CD8-positive, alpha-beta T cell (primary cell): ENCODE measurements at places on chromosomes 16 and 17.

GRCh38 chr16:14378131-14378551 lies 251.9 kb downstream of the PARN start:
- no peak for DNase-seq

DNA sequence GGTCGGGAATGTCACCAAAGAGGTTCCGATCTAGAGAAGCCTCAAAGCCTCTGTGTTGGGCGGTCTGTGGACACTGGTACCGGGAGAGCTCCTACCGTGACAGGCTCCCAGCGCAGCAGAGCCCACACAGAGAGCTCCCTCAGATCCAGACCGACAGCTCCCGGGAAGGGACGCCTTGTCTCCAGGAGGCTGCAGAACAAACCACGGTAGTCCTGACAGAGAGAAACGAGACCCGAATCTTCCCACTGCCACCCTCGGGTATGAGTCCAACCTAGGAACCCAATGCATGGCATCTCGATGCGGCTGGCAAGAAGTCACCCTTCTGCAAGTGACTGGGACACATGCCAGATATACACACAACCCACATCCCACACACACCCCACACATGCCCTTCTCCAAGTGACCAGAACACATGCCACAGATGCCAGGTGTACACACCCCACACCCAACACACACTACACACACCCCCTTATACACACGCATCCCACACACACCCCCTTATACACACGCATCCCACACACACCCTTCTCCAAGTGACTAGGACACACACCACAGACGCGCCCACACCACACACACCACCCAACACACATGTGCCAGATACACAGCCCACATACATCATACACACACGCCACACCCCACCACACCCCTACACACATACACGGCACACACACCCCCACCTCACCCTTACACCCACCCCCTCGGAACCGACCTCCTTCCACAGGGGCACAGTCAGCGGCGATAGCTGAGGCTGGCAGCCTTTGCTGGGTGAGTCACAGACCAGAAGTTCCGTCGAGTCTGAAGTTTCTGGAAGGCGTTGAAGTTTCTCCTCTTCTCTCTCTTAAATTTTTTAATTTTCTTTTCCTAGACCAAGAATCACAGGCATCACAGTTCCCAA lies 15.9 kb upstream of the CYTH1 start:
- DNase-seq, result no peak

DNA sequence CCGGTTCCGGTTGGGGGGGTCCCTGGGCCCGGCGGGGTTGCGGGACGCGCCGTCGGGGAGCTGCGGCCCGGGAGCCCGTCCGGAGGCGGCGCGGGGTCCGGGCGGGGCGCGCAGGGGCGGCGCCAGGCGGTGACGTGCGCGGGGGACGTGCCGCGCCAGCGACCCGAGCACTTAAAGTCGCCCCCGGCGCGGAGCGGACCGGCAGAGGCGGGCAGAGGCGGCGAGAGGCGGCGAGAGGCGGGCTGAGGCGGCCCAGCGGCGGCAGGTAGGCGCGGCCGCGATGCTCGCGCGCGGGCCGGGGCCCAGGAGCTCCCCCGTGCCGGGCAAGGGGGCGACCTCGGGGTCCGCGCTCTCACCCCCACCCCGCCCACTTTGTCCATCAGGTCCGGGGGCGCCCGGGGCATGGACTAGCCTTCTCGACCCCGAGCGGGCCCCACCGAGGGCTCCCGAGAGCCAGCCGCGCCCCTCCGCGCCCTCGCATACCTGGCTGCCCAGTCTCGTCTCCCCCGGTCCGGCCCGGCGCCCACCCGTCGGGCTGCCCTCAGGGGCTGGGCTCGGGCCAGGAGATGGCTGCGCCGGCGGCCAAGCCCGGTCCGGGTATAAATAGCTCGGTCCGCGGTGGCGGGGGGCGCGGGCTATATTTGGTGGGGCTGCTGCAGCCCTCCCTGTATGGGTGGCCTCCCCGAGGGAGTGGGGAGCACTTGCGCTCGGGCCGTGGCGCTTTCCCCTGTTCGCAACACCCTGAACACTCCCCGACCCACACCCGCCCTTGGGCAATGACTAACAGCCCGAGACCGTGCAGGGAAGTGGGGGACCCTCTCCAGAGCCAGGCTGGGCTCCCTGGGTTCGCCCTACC lies at the start of gene SLC16A3:
TSS of gene SLC16A3 (plus strand) at position 201 of the 856 bp plus-strand sequence. CDS start 6,967 bp downstream, outside the sequence.
- DNase-seq, result peak; percentile 49

DNA sequence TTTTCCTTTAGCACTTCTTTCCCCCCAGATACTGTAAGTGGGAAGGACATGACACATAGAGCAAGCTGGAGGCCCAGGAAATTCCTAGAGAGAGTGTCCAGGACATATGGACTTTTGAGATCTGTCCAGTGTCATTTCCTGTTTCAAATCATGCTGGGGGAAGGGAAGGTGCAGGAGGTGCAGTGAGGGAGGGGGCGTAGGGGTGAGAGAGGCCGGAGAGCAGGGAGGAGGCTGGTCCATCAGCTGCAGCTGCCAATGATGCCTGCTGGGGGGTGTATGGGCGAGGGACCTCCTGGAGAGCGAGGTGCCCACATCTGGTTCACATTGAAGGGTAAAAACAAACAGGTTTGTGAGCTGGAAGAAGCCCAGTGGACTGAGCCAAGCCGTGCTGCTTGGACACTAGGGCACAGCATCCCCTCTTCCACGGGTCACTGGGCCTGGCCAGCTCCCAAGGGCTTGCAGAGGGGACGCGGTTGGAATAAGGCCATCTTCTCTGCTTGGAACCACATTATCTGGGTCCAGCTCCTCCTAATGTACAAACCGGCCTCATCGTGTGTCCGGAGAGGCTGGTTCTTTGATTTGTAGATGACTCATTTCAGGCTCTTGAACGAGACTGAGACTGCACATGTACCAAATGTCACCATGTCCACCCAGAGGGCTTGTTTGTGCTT lies 70.4 kb upstream of the SMURF2 start:
- no peak for DNase-seq
